Tracheal epithelial cell (primary cell): ENCODE measurements at places on chromosomes 7 and 10. TPM values are rescaled to one million over a fixed set of nuclear protein-coding genes. Genes with fewer than 3 reads are reported as not detected.

RSPH10B gene
- total RNA-seq, result under 0.01 TPM in 2 replicates

MYPN gene
- total RNA-seq, result under 0.01 TPM in 1 of 2 replicates, not detected in the other

FZD8 gene
- total RNA-seq, result 9.6 and 20.0 TPM in 2 replicates

AIMP2 gene
- 85.3 and 109 TPM in 2 replicates for total RNA-seq

INA gene
- 1.7 TPM in 1 of 2 replicates, not detected in the other for total RNA-seq

SEMA3D gene
- 0.64 TPM in 1 of 2 replicates, not detected in the other for total RNA-seq

ZNF727 gene
- under 0.01 and 0.21 TPM in 2 replicates for total RNA-seq

PGAM1 gene
- 396 and 566 TPM in 2 replicates for total RNA-seq

CABCOCO1 gene
- not detected in 2 replicates for total RNA-seq

ZFYVE27 gene
- total RNA-seq, result 19.6 and 26.7 TPM in 2 replicates

MMD2 gene
- not detected in 2 replicates for total RNA-seq

RP9 gene
- 6.0 and 8.7 TPM in 2 replicates for total RNA-seq

NPFFR1 gene
- not detected in 2 replicates for total RNA-seq

ASB4 gene
- total RNA-seq, result not detected in 2 replicates

RNF148 gene
- not detected in 2 replicates for total RNA-seq

IL2RA gene
- not detected in 2 replicates for total RNA-seq

DMBT1 gene
- under 0.01 TPM in 1 of 2 replicates, not detected in the other for total RNA-seq

STEAP1 gene
- 13.7 and 20.0 TPM in 2 replicates for total RNA-seq

SLC18A3 gene
- total RNA-seq, result not detected in 2 replicates

HOXA5 gene
- total RNA-seq, result 0.43 and 1.9 TPM in 2 replicates

ZNF438 gene
- total RNA-seq, result 0.85 and 0.96 TPM in 2 replicates

EGR2 gene
- total RNA-seq, result under 0.01 TPM in 1 of 2 replicates, not detected in the other

CEP55 gene
- total RNA-seq, result 2.3 and 8.9 TPM in 2 replicates

CPVL gene
- 0.43 and 3.4 TPM in 2 replicates for total RNA-seq

HECW1 gene
- not detected in 2 replicates for total RNA-seq

HPS1 gene
- total RNA-seq, result 19.0 and 19.8 TPM in 2 replicates

HPS6 gene
- total RNA-seq, result 51.8 and 62.2 TPM in 2 replicates

IPMK gene
- 7.0 and 7.2 TPM in 2 replicates for total RNA-seq

MRLN gene
- not detected in 2 replicates for total RNA-seq

KCP gene
- total RNA-seq, result 0.43 and 0.72 TPM in 2 replicates

OR2A1 gene
- not detected in 2 replicates for total RNA-seq

TES gene
- total RNA-seq, result 190 and 232 TPM in 2 replicates

COMTD1 gene
- 27.1 and 42.2 TPM in 2 replicates for total RNA-seq

SFTPD gene
- under 0.01 and 1.3 TPM in 2 replicates for total RNA-seq

C10orf105 gene
- total RNA-seq, result not detected in 2 replicates

FAM180A gene
- not detected in 2 replicates for total RNA-seq

SAMD9L gene
- under 0.01 and 3.1 TPM in 2 replicates for total RNA-seq

CCAR1 gene
- total RNA-seq, result 15.2 and 23.7 TPM in 2 replicates
